ENCODE measurements at places on chromosomes 2 and 18.
A peak's percentile ranks its signal among the peaks of the same experiment; 100 is the strongest.

DNA sequence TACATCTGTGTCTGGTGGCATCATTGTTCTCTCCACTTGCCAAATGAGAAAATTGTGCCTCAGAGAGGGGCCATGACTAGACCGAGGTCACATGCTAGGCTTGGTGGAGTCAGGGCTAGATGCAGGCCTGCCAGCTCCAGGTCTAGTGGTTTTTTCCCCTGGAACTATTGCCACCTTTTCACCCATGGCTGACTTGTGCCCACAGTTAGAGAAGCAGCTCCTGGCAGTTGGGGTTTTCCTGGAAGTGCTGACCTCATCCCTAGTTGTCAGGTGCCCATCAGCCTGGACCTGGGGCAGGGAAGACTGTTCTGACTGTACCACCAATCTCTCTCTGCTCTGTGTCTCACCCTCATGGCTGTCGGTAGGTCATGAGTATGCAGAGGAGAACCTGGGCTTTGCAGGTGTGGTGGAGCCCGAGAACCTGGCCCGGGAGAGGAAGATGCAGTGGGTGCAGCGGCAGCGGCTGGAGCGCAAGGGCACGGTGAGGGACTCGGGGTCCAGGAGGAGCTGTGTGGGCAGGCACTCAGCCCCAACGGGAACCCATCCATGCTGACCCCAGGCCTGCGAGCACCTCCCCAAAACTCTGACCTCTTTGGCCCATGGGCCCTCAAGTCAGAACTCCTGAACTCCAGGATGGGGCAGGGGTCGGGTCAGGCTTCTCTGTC is 12.4 kb upstream of the CATIP start:
- no peak for DNase-seq

GRCh38 chr2:168490015-168490874 is 34.2 kb downstream of the CERS6 start:
- DNase-seq, result peak; percentile 28

GRCh38 chr2:202716114-202716718 is 81.4 kb downstream of the FAM117B start:
- DNase-seq, result no peak

- peak; percentile 37 for DNase-seq
These were observed 727 bp downstream of the FBXO11 start for GRCh38 chr2:47905386-47906156.

- no peak for DNase-seq
These were observed 201.8 kb upstream of the ATP5MC3 start for GRCh38 chr2:175383286-175383685.

GRCh38 chr2:85545780-85546240 is 6.8 kb downstream of the MAT2A start:
- DNase-seq, result no peak

GRCh38 chr2:167212014-167212648 is 323.9 kb downstream of the XIRP2 start:
- DNase-seq, result peak; percentile 45

GRCh38 chr18:30618567-30618966 is 424.0 kb downstream of the DSC3 start:
- no peak for DNase-seq

DNA sequence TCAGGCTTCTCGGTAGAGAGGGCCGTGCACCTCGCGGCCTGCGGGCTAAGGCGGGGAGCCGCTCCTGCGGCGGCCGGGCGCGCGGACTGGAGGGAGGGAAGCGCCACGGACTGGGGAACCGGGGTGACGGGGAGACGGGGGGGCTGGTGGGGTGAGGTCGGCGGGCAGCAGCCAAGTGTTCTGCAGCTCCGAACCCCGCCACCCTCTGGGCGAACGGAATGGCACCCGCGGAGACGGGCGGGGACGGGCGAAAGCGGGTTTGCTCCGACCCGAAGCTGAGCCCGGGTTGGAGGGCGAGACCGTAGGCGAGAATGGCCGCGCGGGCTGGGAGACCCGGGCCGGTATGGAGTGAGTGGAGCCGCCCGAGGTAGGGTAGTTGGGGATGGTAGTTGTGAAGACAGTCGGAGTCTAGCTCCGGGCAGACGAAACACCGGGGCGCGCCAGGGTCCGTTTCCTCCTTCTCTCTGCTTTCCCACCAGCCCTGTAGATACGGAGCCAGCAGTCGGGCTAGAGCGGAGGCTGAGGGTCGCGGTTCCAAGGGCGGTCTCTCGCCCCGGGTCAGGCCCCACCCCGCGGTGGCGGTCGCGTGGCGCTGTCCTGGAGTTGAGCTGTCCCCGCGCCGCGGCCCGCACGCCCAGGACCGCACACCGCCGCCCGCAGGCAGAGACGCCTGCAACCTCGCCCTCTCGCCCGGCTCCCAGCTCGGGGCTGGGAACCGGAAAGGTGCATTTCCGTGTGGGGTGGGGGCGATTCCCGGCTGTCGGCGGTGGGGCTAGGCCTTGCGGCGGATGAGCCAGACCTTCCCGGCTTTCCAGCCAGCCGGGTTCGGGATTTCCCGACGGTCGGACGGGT is 160.3 kb upstream of the SIX2 start:
- no peak for DNase-seq

- DNase-seq, result peak; percentile 68
These were observed 50.4 kb downstream of the SPATS2L start for GRCh38 chr2:200356857-200357384.

- DNase-seq, result no peak
These were observed 344.9 kb downstream of the DCDC2C start for GRCh38 chr2:4047961-4048891.

GRCh38 chr2:62208758-62209114 is 12.8 kb downstream of the B3GNT2 start:
- no peak for DNase-seq

- no peak for DNase-seq
These were observed 218.0 kb upstream of the CRIM1 start for GRCh38 chr2:36137612-36138011.

DNA sequence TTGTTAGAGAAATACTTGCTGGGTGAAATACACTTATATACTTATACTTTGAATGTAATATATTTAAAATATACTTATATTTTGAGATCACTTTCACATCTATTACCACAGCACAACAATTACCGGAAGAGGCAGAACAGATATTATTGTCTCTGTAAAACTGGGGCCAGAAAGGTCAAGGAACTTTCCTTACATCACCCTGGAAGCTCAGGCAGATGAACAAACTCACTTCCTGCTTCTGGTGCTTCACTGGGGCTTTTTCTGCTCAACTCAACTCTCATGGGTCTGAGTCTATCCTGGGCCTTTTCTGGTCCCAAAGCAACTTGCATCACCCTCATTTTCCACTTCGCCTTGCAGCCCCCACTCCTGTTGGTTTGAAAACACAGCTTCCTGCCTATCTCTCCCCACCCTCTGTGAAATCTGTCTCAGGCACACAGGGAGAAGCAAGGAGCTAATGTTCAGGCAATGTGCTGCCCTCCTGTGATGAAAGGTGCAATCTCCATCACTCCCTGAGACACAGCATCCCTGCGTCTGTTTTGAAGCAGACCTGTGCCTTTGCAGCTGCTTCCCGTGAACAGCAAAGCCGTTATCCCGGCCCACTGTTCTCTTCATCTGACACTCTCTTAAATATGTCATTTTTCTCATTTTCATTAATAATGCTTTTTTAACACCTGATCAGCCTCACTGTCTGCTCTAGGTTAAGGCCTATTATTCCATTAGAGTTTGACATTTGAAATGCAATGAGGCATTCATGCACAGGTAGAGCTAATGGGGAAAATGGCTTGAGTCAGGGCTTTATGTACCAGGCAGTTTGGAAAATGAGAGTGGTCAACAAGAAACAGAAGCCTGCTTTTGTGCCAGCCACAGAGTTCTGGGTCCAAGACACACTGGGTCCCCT is 251.9 kb upstream of the CHAC2 start:
- no peak for DNase-seq

- DNase-seq, result no peak
These were observed 117.9 kb downstream of the PTRHD1 start for GRCh38 chr2:24675338-24675737.

DNA sequence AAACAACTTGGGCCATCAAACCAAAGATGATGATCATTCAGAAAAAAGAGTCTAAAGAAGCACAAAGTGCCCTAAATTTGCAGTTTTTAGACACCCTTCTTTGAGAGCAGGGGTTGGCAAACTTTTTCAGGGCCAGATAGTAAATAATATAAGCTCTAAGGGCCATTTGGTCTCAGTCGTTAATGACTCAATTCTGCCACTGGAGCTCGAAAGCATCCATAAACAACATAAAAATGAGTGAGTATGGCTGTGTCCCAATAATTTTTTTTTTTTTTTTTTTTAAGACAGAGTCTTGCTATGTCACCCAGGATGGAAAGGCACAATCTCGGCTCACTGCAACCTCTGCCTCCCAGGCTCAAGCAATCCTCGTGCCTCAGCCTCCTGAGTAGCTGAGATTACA is 152.3 kb downstream of the DTNB start:
- peak; percentile 29 for DNase-seq

DNA sequence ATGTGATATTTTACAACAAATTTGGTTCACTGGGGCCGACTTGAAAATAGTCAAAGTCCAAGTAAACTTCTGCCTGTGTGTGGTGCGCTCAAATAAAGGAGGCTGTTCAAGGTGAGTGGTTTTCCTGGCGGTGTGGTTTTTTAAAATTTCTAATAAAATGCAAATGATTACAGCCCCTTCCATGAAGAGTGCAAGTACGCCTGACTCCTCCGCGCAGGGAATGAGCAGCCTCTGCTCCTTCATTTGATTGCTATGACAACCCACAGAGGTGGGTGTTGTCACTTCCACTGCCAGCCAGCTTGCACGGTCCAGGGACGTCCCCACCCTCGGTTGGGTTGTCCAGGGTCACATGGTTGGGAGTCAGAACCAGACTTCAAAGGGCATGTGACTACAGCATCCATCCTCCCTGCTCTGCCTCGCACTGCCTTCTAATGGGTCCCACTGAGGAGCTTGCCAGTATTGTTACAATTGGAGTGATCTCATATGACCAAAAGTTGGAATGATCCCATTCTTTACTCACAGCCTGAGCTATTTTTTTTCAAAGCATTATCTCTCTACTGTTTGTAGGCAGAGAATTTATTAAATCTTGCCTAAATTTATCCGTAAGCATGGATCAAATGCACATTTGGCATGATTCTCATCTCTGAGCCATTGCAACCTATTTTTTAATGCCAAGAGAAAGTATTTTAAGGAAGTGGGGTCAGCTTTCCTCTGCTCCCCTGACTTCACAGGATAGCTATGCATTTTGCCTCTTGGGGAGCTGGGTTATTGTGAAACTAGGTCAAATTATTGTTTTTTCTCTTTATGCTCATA is 121.3 kb downstream of the AGAP1 start:
- DNase-seq, result peak; percentile 62

- DNase-seq, result no peak
These were observed 178.6 kb downstream of the SEPTIN10 start for GRCh38 chr2:109435066-109435690.

- no peak for DNase-seq
These were observed 368.5 kb upstream of the TRIB2 start for GRCh38 chr2:12348216-12348615.

- DNase-seq, result no peak
These were observed 45.1 kb downstream of the ST6GAL2 start for GRCh38 chr2:106840818-106841217.

DNA sequence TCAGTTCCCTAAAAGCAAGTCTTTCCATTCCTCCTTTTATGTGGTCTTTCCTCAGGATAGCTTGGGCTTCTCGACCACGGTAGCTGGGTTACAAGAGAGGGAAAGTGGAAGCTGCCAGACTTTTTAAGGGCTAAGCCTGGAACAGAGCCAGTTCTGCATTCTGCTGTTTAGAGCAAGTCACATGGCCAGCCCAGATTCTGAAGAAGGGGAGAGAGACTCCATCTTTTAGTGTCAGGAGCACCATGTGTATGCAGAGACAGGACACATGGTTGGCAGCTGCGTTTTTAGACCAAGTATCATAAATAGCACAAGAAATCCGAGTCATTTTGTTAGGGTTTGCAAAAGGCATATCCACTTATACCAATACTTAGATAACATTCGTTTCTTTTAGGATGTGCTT is 4.7 kb downstream of the HMSD start:
- no peak for DNase-seq

DNA sequence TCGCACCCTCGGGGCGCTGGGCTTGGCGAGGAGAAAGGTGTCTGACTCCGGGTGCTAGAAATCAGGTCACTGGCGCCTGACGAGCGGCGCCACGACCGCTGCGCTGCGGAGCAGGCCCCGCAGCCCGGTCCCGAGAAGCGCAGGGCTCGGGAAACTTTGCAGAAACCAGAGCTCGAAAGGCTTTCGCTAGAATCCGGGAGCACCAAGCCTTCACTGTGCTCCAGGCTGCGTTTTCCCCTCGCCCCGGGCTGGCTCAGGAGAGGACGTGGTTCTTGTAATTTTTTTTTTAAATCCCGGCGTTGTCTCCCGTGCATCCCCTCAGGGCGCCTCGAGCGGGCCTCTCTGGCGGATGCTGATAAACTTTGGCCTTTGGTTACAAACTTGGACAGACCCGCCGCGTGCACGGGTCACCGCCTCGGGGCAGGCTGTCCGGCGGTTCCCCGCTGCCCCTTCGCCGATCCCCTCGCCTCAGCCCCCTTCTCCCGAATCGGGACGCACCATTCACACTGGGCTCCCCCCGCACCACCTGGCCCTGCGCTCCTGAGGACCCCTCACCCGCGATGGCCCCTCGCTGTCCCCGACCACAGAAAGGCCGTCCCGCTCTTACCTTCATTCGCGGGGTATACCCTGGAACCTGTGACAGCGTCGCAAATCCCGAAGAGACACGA is 419 bp downstream of the EPHA4 start:
- peak; percentile 4 for DNase-seq

GRCh38 chr2:132482821-132483220 is 66.2 kb downstream of the GPR39 start:
- no peak for DNase-seq

GRCh38 chr18:22207021-22207758 is 37.8 kb downstream of the GATA6 start:
- DNase-seq, result no peak

GRCh38 chr18:45920367-45920766 is 46.8 kb downstream of the EPG5 start:
- DNase-seq, result peak; percentile 78

GRCh38 chr2:137020452-137021196 is 255.3 kb downstream of the THSD7B start:
- no peak for DNase-seq

- DNase-seq, result no peak
These were observed 5.5 kb downstream of the PDE11A start for GRCh38 chr2:178066890-178067669.

- DNase-seq, result no peak
These were observed 103.9 kb downstream of the RTN4 start for GRCh38 chr2:54946220-54946805.

DNA sequence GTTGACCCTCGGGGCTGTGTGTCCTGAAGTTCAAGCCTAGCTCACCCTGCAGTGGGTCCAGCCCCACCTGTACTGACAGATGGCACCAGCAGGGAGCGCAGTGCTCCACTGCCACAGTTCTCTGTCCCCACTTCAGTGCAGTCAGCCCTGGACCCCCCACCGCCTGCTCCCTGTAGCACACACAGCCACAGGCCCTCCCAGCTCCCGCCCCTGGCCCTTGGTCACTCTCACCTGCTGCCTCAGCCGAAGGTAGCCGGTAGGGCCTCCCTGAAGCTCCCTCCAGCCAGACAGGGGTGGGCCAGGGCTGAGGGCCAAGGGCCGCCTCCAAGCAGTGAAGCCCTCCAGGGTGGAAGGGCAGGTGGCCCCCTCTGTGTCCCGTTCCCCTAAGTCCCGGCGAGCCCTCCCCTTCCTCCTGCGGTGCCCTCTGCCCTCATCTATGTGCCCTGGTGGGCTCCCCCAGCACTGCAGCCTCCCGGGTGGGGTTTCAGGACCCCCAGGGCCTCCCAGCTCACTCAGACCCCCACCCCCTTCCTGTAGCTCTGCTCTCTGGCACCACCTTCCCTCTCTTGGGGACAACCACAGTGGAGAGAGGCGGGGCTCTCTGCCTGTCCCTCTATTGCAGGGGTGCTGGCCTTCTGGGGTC is 10.8 kb upstream of the ALPP start:
- DNase-seq, result no peak

Measured in HFFc6 (cell line).